Fibroblast of the aortic adventitia (primary cell): ENCODE measurements at places on chromosomes 12 and 14. TPM values are rescaled to one million over a fixed set of nuclear protein-coding genes. Genes with fewer than 3 reads are reported as not detected.

TEAD4 gene
- total RNA-seq, result 14.6 and 18.9 TPM in 2 replicates

PAH gene
- total RNA-seq, result not detected in 2 replicates

RNASE7 gene
- not detected in 2 replicates for total RNA-seq

CSRP2 gene
- 6.1 and 26.7 TPM in 2 replicates for total RNA-seq

KCNMB4 gene
- total RNA-seq, result 2.0 TPM in 2 replicates

DNA sequence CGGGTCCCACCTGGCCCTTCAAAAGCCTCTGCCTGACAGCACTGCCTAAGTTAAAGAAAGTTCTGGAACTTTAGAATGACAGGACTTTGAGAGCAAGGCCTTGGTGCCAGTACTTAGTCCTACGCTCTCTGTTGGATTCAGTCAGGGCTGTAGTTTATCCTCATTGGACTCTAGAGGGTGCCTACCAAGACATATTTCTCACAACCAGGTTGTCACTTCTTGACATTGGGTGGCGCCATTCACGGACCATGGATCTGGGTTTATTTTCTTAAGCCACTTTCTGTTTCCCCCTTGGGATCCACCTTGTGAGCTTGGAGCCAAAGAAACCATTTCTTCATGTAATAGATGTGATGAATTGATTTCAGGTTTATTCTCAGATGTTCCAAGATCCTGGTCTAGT is 787.0 kb upstream of the TBX3 start:
- no peak for DNase-seq

DNA sequence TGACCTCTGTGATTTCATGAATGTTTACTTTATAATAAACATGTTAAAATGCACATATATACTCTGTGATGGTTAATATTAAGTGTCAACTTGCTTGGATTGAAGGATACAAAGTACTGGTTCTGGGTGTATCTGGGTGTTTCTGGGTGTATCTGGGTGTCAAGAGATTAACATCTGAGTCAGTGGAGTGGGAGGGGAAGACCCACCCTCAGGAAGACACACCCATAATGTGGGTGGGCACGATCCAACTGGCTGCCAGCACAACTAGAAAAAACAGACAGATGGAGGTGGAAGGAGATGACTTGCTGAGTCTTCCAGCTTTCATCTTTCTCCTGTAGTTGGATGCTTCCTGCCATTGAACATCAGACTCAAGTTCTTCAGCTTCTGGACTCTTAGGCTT is 11.9 kb downstream of the NUP37 start:
- peak; percentile 12 for DNase-seq

- no peak for DNase-seq
These were observed 11.7 kb upstream of the ASPG start for GRCh38 chr14:104073764-104074163.

DNA sequence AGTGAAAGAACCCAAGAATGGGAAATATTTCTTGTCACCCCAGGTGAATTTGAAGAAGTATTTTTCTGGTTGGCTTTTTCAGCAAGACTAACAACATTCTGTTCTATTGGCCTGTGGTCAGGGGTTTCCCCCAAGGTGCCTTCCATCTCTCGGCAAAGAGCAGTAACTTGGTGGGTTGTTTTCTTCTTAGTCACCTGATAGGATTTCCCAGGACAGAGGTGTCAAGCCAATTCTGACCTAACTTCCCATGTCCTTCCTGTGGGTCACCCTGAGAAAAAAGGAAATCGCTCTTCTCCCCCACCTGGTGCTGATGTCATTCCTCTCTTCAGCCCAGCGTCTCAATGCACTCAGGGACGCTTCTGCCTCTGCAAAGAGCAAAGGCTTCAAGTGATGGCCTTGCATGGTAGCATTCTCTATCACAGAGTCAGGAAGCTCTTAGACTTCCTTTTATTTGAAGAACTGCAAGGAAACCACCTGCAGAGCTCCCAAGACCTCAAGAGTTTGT is 16.1 kb upstream of the IFNG start:
- no peak for DNase-seq

- no peak for DNase-seq
These were observed 13.1 kb upstream of the DAAM1 start for GRCh38 chr14:59175404-59175803.

DNA sequence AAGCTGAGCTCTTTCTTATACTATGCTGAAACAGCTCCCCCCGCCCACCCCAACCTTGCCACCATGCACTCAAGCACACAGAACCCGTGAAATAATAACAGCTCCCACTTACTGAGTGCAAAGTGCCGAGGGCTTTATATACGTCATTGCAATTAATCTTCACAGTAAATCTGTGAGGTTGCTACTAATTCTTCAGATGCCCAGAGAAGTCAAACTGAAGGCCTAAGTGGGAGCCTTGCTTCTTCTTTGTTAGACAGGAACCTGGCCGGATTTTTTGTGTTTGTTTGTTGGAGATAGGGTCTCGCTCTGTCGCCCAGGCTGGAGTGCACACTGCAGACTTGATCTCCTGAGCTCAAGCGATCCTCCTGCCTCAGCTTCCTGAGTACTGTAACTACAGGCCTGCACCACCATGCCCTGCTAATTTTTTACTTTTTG is 34.0 kb downstream of the VCPKMT start:
- DNase-seq, result no peak

DNA sequence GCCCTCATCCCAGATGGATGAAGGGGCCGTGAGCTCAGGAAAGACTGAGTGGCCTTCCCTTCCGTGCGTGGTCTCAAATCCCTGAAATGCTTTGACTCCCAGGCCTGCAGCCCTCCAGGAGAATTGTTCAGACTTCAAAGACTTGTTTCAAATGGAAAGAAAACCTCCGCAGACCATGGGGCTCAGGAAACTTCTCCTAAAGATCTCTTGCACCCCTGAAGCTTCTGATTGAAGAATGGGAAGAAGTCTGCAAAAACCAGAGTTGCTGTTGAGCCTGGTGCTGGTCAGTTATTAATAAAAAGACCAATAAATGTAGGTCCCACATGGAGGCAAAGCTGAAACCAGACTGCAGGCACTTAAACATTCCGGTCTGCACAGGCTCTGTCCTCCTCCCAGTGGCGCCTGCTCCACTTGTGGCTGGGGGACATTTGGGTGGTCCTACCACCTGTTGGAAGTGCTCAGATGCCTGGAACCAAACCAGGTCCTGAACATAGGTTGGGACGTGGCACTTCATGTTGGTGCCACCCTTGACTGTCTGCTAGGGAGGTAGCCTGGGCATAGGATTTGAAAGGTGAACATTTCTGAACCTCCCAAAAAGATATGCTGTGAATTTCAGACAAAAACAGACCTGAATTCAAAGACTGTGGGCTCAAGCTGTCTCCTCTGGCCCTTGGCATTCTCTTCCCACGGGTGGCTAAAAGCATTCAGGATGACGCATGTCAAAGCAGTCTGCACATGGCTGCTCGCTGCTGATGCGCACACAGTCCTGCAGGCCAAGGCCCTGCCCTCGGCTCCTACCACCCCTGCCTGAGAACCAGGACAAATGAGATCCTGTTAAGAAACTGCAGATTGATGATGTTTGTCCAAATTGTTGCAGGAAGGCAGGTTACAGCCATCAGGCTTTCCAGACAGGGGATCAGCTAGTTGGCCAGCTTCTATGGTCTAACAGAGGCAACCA is 36.2 kb upstream of the MEG3 start:
- no peak for DNase-seq

DNA sequence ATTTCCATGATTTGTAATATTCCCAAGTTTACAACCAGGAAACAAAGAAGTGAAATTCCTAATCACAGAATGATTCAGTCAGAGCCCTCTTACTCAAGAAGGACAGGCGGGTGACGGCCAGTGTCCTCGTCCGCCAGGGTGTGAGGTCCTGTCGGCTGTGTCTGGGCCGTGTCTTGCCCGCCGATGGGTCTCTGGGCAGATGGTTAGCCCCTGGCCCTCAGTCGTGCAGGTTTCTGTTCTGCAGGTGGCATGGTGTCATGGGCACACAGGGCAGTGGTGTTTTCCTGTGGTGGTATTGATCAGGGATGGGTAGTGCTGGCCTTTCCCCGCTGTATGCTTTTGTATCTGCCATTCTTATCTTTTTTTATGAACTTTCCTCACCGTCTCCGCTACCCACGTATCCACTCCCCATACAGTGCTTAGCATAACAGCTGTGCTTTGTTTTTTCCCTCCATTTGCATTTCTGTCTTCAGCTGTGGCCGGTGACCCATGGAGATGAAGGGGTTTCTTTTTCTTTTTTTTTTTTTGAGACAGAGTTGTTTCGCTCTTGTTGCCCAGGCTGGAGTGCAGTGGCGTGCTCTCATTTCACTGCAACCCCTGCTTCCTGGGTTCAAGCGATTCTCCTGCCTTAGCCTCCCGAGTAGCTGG is 100.7 kb downstream of the TSPAN9 start:
- no peak for DNase-seq
